ENCODE measurements at places on chromosomes 7 and 10. TPM values are rescaled to one million over a fixed set of nuclear protein-coding genes. Genes with fewer than 3 reads are reported as not detected.

Gene TCAF2
- polyA plus RNA-seq, result 1.2 TPM

GRCh38 chr7:20050241-20050966 is 166.8 kb downstream of the MACC1 start:
- no peak for DNase-seq
- H3K4me3 ChIP-seq, result no peak overlapping the region
- no peaks in the 10 kb centered on the region for H3K4me1 ChIP-seq

DNA sequence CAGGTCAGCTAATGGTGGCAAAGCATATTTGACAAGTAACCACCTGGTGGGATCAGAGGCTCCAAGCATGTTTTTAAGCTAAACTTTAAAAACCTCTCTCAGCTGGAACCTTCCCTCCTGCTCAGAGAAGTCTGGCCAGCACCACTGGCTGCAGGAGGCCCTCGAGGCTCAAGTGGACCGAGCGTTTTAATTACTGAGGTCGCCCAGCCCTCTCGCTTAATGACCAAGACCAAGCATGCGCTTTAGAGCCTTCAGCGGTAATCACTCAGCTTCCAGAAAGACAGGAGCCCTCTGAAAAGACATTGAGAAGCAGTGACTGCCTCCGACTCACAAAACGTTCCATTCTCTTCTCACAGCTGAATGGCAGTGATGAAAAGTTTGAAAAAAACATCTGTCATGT is 383.4 kb upstream of the ADARB2 start:
- H3K27ac ChIP-seq, result no peak overlapping the region
- no peak overlapping the region for H3K4me3 ChIP-seq
- H3K27me3 ChIP-seq, result no peaks in the 10 kb centered on the region
- DNase-seq, result no peak
- no peaks in the 10 kb centered on the region for H3K36me3 ChIP-seq
- peaks cover 28% of the 10 kb centered on the region for H3K4me1 ChIP-seq

- DNase-seq, result no peak
- no peaks in the 10 kb centered on the region for H3K27me3 ChIP-seq
- no peak overlapping the region for H3K4me3 ChIP-seq
- no peaks in the 10 kb centered on the region for H3K4me1 ChIP-seq
- no peaks in the 10 kb centered on the region for H3K36me3 ChIP-seq
Observed at GRCh38 chr7:82325416-82325815, 118.2 kb downstream of the CACNA2D1 start.

DNA sequence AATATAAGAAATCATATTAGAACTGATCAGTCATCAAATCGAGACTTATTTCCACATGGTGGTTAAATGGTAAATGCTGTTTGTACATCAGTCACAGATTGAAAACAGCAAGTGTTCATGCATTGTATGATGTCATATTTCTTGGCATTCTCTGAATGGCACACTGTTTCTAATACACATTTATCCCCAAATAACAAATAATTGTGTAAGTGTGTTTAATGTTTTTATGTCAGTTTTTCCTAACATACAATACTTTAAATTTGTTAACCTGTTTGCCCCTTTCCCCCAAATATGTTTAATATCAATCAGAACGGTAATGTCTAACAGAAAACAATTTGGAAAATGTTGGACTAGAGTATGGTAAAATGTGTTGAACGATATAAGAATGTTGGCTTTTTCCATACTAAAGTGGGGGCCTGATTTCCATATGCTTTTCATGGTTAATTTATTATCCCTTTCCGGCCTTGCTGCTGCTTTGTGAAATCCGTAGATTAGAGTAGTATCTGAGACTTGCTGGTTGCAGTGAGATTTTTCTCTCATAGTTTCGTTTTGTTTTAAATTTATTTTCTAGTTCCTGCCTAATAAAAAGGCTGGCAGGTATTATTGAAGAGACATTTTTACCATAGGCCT is 23.7 kb downstream of the RAB18 start:
- DNase-seq, result no peak
- H3K4me1 ChIP-seq, result no peaks in the 10 kb centered on the region
- H3K27me3 ChIP-seq, result no peaks in the 10 kb centered on the region
- no peak overlapping the region for H3K4me3 ChIP-seq
- no peak overlapping the region for H3K27ac ChIP-seq

All from keratinocyte (primary cell).